ENCODE measurements at places on chromosomes 2 and 18.
A peak's percentile ranks its signal among the peaks of the same experiment; 100 is the strongest.

DNA sequence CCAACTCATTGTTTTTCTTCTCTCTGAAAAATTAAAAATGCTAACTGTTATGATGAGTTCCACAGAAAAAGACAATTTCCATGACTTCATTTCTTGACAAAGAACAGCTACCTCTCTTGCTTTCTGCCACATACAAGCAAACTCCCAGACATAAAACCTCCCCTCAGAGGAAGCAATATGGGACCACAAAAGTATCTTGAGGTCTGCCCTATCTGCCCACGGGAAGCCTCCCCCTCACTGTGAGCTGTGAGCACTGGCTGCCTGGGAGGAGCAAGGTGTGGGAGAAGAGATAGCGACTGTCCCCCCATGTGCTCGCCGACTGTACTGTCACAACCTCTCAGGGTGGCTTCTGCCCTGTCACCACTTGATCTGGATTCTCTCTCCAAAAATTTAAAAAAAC lies 69.7 kb upstream of the NRP2 start:
- no peak for DNase-seq

GRCh38 chr2:221845021-221845365 lies 272.9 kb upstream of the EPHA4 start:
- DNase-seq: no peak

DNA sequence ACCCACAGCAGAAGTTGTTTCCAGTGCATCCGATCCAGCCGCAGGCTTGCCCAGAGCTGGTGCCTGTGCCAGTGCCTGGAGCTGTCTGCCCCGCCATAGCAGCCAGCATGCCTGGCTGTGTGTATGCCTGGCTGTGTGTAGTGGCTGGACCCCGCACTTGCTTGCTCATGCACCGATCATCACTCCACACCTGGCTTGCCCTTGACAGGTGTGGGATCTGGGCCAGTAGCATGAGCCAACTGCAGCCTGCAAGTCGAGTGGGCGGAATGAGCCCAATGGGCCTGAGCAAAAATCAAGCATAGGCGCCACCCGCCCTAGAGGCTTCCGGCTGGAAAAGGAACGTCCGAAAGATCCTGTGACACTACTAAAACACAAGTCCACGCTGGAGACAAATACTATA lies 74.5 kb downstream of the EPB41L3 start:
- DNase-seq: no peak

DNA sequence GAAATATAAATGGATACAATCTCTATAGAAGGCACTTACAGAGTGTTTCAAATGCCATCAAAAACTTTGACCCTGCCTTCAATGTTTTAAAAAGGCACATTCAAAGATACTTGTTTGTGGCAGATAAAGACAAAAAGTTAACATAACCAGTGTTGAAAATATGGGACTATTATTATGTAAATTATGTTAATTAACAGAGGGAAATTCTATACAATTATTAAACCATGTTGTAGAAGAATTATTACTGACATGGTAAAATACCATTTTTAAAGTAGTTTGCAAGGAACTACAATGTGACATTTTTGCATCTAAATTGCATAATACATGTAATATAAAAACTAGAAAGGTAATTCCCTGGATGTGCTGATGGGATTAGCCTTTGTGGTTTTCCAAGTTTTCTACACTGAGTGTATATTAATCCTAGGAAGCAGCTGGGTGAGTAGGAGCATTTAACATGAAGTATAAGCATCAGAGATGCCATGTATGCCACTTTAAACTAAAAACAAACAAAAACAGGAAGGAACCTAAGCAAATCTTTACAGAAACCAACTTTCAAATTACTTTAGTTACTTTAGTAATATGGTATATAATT lies 21.7 kb downstream of the MIB1 start:
- DNase-seq: no peak

GRCh38 chr2:35989503-35989902 lies 366.1 kb upstream of the CRIM1 start:
- no peak for DNase-seq

- no peak for DNase-seq
Measured at GRCh38 chr2:160427629-160428404, 65.8 kb downstream of the RBMS1 start.

DNA sequence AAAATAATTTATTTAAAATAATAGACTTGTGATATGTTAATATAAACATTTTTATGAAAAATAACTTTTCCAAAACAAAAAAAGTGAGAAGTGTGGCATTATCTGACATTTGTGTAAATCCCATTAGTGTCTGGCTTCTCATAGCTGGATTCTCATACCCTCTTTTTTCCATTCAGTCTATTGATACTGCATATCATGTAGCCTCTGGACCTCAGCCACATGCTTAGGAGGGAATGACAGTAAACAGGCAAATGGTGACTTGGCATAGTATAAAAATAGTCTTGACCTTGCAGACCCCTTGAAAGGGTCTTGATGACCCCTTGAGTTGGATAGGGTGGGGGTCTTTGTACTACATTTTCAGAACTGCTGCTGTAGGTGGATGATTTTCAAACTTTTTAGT lies 29.2 kb downstream of the GALNT1 start:
- no peak for DNase-seq

- DNase-seq: no peak
Measured at GRCh38 chr2:37468170-37468569, 123.7 kb downstream of the QPCT start.

DNA sequence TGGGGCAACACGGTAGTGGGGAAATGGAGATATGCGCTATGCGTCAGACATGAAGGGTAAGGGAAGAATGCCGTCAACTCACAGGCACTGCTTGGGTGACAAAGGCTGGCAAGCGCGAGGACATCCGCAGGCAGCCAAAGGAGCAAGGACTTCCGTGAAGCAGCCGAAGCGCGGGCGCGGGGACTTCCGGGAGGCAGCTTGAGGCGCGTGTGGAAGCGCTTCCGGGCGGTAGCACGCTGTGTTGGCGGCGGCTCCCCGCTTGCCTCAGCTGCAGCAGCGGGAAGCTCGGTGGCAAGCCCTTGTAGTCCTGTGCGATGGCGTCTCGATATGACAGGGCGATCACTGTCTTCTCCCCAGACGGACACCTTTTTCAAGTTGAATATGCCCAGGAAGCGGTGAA lies at the start of gene PSMA8:
TSS of gene PSMA8 (plus strand) at position 218 of the 400 bp plus-strand sequence. CDS start at position 315, 97 bp downstream.
- DNase-seq: peak; percentile 21

- no peak for DNase-seq
Measured at GRCh38 chr18:77068321-77069312, 64.0 kb downstream of the MBP start.

GRCh38 chr18:30862900-30863299 lies 179.6 kb downstream of the DSC3 start:
- DNase-seq: no peak

DNA sequence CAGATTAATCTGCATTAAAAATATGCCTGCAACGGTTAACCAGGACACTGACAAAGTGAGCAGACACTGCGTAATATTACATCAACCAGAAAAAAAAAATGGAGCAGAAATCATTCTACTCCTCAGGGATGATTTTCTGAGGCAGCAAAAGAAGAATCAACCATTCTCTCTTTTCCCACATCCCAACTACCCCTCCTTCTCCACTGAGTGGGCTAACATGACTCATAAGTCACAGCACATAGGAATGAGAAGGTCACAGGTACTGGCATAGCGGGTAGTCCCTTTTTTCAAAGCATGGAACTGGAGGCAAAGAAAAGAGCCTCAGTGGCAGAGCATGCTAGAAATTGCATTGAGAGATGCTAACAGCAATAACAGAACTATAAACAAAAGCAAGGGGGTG lies 54.3 kb upstream of the TSPYL6 start:
- no peak for DNase-seq

DNA sequence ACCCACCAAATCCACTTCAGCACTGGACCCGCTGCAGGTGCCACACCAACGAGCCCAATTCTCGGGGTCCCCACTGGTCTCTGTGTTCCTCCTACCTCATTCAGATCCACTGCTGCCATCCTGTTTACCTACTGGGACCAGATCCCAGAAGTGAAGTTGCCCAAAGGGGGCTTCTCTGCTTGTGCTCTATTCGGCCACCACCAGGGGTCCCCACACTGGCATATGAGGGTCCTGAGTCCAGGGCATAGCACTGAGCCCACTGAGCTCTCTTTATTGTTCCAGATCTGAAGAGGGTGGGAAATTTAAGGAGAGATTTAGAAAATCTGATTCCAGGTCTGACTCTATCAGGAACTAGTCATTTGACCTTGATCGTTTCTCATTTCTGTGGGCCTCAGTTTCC lies 2.4 kb downstream of the GPR45 start:
- DNase-seq: no peak

- peak; percentile 42 for DNase-seq
Measured at GRCh38 chr18:43596105-43596712, 318.9 kb upstream of the SYT4 start.

DNA sequence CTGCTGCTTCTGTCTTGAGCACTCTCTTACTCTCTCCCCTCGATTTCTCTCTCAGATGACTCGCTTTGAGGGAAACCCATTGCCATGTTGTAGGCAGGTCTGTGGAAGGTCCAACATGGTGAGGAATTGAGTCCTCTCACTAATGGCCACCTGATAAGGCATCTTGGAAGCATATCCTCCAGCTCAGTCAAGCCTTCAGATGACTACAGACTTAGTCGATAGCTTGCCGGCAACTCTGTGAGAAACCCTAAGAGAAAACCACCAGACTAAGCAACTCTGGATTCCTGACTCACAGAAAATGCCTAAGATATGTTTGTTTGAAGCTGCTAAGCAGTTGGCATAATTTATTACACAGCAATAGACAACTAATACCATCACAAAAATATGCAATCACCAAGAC lies 51.2 kb downstream of the WDR75 start:
- no peak for DNase-seq

GRCh38 chr2:67260343-67261277 lies 136.5 kb upstream of the ETAA1 start:
- DNase-seq: no peak

DNA sequence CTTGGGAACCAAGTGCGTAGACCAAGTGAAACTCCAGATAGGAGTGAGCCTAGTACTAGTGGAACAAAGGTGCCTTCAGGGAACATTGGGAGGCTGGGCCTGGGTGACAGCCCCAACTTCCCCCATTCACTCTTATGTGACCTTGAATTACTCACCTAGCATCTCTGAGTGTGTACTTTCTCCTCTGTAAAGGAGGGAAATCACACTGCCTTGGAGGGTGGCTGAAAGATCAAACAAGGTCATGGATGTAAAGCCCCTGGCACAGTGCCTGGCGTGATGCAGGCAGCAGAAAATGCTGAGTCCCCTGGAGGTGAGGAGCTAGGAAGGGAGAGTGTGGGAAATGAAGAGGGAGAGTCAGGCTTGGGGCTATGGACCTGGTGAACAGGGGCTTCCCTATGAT lies 45.9 kb downstream of the MARCO start:
- DNase-seq: no peak

DNA sequence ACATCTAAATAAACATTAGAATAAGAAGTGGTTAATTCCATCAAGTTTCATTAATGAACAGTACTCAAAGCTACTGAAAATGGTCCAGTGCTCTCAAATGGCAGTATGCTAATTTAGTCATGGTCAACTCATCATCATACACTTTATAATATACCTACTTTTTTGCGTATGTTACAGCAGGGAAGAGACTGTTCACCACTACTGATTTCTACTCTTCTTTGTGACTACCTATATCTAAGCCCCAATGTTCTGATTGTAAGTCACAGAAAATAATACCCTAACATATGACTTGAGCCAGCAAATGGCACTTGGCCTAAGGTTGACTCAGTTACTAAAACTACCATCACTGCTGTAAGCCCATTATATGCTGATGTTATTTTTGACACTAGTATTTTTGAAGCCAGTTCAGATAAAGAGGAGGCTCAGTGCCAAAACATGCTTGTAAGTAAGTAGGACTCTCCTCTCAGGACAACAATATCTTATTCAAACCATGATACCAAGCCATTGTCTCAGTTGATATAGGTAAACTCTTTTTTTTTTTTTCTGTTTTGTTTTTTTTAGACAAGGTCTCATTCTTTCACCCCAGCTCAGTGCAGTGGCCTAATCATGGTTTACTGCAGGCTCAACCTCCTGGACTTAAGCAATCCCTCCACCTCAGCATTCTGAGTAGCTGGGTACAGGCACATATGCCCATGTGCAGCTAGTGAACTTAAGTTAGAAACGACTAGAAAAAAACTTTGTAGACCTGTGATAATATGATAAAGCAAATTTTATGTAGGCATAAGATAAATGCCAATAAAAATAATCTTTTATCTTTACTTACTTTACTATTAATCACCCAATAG lies 266.9 kb downstream of the ZNF385B start:
- no peak for DNase-seq

DNA sequence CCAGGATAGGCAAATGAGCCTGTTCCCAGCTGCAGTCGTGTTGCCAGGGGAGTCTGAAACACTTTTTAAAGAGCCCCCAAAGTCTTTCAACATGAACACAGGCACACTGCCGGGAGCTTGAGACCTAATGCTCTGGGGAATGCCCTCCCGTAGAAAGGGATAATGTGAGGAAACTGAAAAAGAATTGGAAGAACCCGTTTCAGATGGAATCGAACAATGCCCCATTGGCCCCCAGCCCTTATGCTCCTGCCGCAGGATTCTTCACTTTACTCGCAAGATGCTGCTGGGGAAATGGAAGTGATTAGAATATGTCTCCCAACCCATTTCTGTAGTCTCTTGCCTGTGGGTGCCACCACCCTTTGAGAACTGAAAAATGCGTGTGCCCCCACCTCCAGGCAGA lies 136.3 kb upstream of the GATA6 start:
- no peak for DNase-seq

DNA sequence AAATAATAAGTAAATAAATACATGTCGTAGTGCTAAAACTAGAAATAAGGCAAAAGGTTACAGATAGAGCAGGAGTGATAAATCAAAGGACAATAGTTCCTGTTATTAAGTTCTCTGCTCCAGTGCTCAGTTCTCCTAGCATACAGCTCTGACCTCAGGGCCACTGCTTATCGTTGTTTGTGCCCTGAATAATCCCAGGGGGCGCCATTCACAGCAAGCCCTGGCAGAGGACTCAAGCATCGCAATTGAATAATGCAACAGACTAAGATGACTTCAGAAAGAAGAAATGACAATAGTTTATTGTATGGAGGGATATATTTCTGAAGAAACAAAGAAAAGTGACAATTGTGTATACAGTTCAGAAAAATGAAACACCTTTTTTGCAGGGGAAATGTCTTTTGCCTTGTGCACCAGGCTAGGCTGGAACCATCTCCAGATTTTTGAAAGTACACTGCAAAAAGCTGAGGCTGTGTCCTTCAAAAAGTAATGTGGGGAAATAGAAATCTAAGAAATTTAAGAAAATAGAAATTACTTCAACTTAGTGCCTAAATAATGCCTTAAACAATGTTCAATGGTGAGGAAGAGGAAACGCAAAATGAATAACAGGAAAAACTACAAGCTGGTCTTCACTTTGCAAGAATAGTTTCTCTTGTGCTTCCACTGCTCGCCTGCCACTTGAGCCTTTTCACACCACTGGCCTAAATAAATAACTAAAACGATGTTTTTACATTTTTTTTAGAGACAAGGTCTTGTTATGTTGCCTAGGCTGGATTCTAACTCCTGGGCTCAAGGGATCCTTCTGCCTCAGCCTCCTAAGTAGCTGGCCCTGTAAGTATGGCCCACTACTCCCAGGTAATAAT lies 19.0 kb upstream of the CCNYL1 start:
- DNase-seq: peak; percentile 40
